Activated T-helper 1 cell treated with anti-CD3 and anti-CD28 coated beads, Interleukin-2, amount 50 U/mL, for 16 hours (primary cell): ENCODE measurements at places on chromosomes 2 and 18.

DNA sequence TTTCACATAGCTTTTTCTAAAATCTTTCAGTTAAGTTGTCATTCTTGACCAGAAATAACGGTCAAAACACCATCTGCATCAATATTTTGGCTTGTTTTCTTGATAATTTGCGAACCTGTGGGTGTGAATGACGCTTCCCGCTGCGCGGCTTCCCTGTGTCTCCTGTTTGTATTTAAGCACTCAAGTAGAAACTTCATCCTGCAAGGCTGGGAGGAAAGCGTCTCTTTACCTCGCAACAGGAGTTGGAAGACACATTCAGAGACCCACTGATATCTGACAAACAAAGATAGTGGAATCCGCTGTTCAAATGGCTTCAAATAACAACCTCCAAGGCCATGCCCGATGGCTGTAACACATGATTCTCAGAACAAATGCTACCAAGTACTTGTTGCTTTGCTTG is 704.9 kb downstream of the DCDC2C start:
- no peak for DNase-seq

- no peak for DNase-seq
Observed at GRCh38 chr2:225994748-225995405, 595.4 kb downstream of the NYAP2 start.

GRCh38 chr2:179410552-179411356 is 146.1 kb upstream of the SESTD1 start:
- no peak for DNase-seq

- DNase-seq: no peak
Observed at GRCh38 chr18:22084547-22084946, 84.8 kb upstream of the GATA6 start.

DNA sequence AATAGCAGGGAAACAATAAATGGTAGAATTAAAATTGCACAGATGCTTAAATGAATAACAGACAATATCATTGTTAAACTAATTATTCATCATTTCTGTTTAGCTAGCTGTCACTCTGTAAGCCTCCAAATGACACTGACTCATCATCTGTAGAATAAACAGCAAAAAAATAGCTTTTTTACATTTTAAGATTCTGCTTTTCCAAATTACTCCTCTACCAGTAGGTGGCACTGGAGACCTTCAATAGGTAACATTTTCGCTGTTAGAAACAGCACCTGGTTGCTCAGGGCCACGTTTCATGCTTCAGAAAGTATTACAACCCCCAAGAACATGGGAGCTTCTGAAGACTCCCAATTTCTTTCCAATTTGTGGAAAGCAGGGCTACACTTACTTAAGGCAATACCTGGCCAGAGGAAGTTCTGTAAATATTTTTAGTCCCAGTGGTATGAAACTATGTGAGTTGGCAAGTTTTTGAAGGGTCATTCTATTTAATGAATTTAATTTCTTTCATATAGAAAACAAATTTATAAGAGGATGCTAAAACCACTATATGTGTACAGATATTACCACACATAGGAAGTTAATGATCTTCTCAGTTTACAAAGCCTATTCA is 45.4 kb downstream of the TTN start:
- no peak for DNase-seq

- DNase-seq: no peak
Observed at GRCh38 chr18:80183273-80184050, 63.9 kb downstream of the PARD6G start.

DNA sequence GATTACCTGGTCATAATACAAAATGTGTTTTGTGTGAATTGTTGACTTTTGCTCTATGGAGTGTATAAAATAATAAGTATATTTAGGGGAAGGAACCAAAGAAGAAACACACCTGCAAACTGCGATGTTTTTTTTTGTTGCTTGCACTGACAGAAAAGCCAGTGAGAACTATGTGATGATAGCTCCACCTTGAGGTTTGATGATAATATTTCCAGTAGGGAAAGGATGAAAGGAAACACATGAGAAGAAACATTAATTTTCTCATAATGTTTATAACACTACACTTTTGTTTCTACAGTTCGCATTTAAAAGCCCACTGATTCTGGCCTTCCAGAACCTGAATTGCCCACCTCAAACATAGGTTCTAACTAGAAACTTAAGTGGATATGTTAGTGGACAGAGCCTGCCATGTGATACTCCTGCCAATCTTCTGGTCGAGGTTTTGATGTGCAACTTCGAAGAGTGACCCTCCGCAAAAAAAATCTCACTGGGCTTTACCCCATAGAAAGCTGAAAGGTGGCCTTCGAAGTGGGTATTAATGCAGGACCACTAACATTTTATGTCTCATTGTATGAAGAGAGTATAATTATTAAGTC is 476.4 kb upstream of the SPHKAP start:
- no peak for DNase-seq

- DNase-seq: no peak
Observed at GRCh38 chr2:239068411-239068810, 220.5 kb downstream of the TWIST2 start.

- DNase-seq: no peak
Observed at GRCh38 chr2:2812117-2812516, 481.0 kb upstream of the MYT1L start.

DNA sequence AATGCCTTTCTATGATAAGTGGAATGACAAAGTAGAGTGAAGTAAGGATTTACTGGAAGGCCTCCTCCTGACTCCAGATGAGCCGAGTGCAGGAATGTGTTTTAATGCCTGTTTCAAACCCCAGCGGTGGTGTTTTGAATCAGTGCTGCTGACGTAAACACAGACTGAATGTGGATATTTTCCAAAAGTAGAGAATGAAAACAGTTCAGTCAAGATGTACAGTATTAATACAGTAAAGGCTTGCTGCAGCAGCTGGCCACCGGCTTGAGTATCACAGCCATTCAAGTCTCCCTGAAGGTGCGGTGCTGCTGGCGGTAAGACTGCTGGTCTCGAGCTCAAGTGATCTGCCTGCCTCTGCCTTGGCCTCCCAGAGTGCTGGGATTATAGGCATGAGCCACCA is 46.7 kb downstream of the ARHGAP28 start:
- DNase-seq: no peak

GRCh38 chr2:174636987-174637386 is 39.4 kb upstream of the WIPF1 start:
- no peak for DNase-seq
